Smooth muscle cell of trachea (primary cell): ENCODE measurements at places on chromosomes 12 and 14. TPM values are rescaled to one million over a fixed set of nuclear protein-coding genes. Genes with fewer than 3 reads are reported as not detected.

JPH4 gene
- total RNA-seq: not detected in 2 replicates

BBOF1 gene
- 5.5 and 6.0 TPM in 2 replicates for total RNA-seq

KRT72 gene
- not detected in 2 replicates for total RNA-seq

SALL2 gene
- 4.2 and 6.0 TPM in 2 replicates for total RNA-seq

MYF5 gene
- not detected in 2 replicates for total RNA-seq

ZNF385A gene
- total RNA-seq: 2.9 and 11.7 TPM in 2 replicates

GPR132 gene
- 0.15 and 0.33 TPM in 2 replicates for total RNA-seq

NOS1 gene
- not detected in 2 replicates for total RNA-seq

TNFRSF1A gene
- total RNA-seq: 186 and 187 TPM in 2 replicates

OVCH1 gene
- total RNA-seq: 0.15 and 0.83 TPM in 2 replicates

SCAF11 gene
- 40.4 and 63.4 TPM in 2 replicates for total RNA-seq

AVPR1A gene
- total RNA-seq: not detected in 2 replicates

PAX9 gene
- total RNA-seq: not detected in 2 replicates

EPYC gene
- 0.15 TPM in 1 of 2 replicates, not detected in the other for total RNA-seq

CNOT2 gene
- total RNA-seq: 153 and 166 TPM in 2 replicates

AQP2 gene
- total RNA-seq: not detected in 2 replicates

ANG gene
- total RNA-seq: 6.7 and 7.3 TPM in 2 replicates

MSI1 gene
- total RNA-seq: not detected in 2 replicates

MYO1H gene
- total RNA-seq: not detected in 2 replicates

NGB gene
- total RNA-seq: not detected in 2 replicates

GRIN2B gene
- total RNA-seq: not detected in 2 replicates

RHOJ gene
- total RNA-seq: 1.9 and 2.0 TPM in 2 replicates

FIGNL2 gene
- 0.29 and 0.50 TPM in 2 replicates for total RNA-seq

PELI2 gene
- total RNA-seq: 18.7 and 19.3 TPM in 2 replicates

CELA1 gene
- not detected in 2 replicates for total RNA-seq

PLCZ1 gene
- total RNA-seq: 0.33 TPM in 1 of 2 replicates, not detected in the other

GLT8D2 gene
- 48.5 and 66.3 TPM in 2 replicates for total RNA-seq

MAP3K9 gene
- 0.15 and 0.17 TPM in 2 replicates for total RNA-seq

PLEKHH1 gene
- total RNA-seq: 0.15 and 0.17 TPM in 2 replicates

ADCY4 gene
- 9.6 and 11.7 TPM in 2 replicates for total RNA-seq

RIPK3 gene
- total RNA-seq: 2.9 and 6.8 TPM in 2 replicates

TAS2R46 gene
- total RNA-seq: 2.0 and 6.3 TPM in 2 replicates

SRRM4 gene
- under 0.01 TPM in 1 of 2 replicates, not detected in the other for total RNA-seq

AICDA gene
- not detected in 2 replicates for total RNA-seq

FGD4 gene
- total RNA-seq: 13.1 and 19.2 TPM in 2 replicates

OAS2 gene
- total RNA-seq: 2.9 and 3.3 TPM in 2 replicates

PARPBP gene
- 4.8 and 23.6 TPM in 2 replicates for total RNA-seq

RASAL1 gene
- not detected in 2 replicates for total RNA-seq

SCN8A gene
- total RNA-seq: 23.3 and 28.7 TPM in 2 replicates

ESYT1 gene
- 396 and 399 TPM in 2 replicates for total RNA-seq

LRCOL1 gene
- not detected in 2 replicates for total RNA-seq

SOCS4 gene
- total RNA-seq: 13.2 and 15.1 TPM in 2 replicates

TMEM229B gene
- 0.29 and 2.0 TPM in 2 replicates for total RNA-seq

KLRG1 gene
- total RNA-seq: 0.33 and 1.0 TPM in 2 replicates
